ENCODE measurements at places on chromosomes 12 and 14.

DNA sequence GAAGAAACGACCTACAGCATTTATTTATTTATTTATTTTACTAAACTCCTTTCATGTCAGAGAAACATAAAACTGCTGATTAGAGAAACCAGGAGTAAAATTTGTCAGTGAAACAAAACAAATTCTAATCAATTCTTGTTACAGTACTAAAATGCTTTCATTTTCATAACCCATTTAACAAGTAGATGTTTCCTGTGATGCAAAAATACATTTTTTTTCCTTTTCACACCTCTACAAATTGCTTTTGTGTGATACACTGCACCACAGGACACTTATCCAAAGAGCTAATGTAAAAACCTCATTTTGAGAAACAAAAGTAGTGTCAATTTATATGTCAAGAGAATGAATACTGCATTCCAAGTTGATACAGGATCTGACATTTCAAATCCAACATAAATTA, 155.1 kb downstream of the SYT1 start:
- peak; percentile 1 for DNase-seq

- DNase-seq, result no peak
Measured at GRCh38 chr14:39265806-39266524, 32.2 kb downstream of the MIA2 start.

DNA sequence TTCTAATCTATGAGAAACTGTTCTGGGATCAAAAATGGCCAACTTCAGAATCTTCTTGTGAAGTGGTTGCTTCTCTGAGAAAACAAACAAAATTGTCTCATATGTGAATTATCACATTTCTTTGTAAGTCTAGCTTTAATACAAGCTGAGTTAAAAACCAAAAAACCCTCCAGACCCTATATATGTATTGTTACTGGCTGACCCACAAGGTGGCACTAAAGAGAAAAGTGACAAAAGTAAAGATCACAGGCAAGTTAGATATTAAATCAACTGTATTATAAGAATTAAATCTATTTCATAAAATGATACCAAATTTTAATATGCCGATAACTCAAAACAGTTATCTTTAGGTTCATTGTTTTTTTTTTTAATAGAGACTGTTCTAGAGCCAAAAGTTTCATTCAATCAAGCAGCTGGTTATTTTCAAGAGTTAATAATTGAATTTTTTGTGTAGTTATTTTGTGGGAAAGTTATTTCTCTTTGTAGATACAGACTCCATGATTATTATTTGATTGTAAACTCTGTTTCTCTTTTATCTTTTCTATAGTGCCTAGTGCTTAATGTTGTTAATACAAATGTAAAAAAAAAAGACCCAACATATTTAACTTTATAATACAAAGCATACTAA, 7.5 kb upstream of the TRHDE start:
- DNase-seq, result no peak

DNA sequence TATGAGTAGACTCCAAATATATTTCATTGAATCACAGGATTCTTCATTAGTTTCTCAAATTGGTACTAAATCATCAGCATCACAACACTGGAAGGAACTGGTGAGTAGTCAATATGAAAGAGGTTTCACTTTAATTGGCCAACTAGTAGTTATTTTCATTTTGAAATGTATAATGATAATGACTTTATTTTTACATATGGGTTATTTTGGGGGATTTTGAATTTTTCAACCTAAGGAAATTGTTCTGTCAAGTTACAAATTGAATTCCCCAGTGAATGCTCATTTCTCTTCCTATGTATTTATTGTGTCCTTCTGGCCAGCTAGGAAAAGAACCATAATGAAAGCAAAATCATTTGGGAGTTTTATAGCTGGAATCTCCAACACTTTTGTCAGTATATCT, 174.2 kb upstream of the ATP2B1 start:
- no peak for DNase-seq

DNA sequence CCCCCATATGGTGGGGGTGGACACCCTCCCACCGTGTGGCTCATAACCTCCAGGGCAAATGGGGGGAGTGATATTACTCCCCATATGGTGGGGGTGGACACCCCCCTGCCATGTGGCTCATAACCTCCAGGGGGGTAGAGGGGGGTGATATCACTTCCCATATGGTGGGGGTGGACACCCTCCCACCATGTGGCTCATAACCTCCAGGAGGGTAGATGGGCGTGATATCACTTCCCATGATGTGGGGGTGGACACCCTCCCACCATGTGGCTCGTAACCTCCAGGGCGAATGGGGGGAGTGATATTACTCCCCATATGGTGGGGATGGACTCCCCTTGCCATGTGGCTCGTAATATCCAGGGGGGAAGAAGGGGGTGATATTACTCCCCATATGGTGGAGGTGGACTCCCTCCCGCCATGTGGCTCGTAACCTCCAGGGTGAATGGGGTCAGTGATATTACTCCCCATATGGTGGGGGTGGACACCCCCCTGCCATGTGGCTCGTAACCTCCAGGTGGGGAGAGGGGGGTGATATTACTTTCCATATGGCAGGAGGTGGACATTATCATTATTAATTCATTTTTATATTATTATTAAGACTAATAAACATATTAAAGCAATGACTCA, 51.2 kb upstream of the OXA1L start:
- DNase-seq, result no peak

GRCh38 chr14:73238424-73238852, 1.1 kb downstream of the PAPLN start:
- DNase-seq, result no peak

GRCh38 chr12:125124320-125124966, 59.2 kb downstream of the AACS start:
- DNase-seq, result no peak

- DNase-seq, result no peak
Measured at GRCh38 chr12:2288001-2288400, 235.2 kb downstream of the CACNA1C start.

DNA sequence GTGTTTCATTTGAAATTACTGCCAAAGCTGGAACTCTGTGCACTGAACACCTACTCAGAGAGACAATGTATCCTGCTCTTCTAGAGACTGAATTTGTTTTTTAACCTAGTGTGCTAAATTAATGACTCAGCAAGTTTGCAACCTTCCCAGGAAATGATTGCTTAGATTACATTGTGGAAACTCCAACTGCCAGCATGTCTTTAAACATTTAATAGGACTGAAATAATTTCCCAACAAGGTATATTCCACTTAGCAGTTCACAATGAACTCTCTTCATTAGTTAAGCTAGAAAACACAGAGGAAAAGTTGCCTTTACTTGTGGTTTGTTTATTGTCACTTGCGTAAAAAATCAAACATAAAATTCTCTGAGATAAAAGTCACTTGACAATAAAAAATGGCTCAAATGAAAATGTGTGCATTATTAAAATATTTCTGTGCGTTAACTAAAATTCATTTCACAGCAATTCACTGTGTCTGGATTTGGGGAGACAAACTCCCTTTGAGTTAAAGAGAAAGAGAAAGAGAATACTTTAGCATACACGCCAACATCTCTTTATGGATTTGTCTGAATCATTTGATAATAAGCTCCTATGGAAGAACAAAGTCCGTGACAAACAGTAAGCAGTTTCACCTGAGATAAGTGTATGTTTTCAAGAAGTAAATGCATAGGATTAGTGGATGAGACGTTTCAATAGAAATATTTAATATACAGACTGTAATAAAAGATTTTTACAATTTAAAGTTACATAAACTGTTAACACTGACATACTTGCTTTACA, 284.0 kb downstream of the PRKD1 start:
- no peak for DNase-seq

- DNase-seq, result no peak
Measured at GRCh38 chr14:104464907-104465306, 114.7 kb upstream of the C14orf180 start.

DNA sequence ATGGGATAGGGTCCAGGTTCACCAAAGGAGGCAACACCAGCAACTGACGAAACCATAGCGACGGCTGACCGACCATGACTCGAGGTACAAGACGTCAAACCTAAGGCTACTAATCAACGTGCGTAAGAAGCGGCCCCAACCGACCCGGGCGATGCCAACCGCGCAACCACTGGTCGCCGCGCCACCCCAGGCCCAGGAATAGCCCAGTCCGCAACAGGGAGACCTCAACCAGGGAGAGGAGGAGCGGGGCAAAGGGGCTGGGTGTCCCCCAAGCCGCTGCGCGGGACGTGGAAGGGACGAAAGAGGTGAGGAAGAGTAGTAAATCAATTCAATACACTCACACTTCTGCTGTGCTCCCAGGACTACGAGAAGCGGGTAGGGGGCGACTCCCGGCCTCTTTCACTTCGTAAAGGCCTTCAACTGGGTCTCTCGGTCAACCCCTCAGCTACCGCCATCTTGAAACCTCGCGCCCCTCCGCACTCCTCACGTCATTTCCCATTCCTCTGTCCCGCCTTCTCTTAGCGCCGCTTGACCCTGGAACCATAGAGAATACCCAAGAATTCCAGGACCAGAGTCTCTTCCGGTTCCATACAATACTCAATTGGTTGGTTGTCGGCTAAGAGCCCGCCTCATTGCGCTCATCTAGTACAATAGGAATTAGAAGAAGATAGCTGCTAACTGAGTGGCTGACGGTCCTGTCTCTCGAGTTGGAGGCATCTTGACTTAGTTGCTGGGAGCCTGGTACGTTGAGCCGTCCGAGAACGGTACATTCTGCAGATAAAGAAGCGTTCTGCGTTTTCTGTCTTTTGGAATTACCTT, at the start of the genes C12orf60 and WBP11:
Gene C12orf60, plus strand, starts transcription at position 660 of the 819 bp plus-strand sequence. CDS start 19,266 bp downstream, outside the sequence.
Gene WBP11, minus strand, starts transcription at position 468 of the 819 bp plus-strand sequence. CDS start 2,095 bp downstream, outside the sequence.
- DNase-seq, result peak; percentile 81

- no peak for DNase-seq
Measured at GRCh38 chr14:29150659-29151058, 384.1 kb downstream of the FOXG1 start.

DNA sequence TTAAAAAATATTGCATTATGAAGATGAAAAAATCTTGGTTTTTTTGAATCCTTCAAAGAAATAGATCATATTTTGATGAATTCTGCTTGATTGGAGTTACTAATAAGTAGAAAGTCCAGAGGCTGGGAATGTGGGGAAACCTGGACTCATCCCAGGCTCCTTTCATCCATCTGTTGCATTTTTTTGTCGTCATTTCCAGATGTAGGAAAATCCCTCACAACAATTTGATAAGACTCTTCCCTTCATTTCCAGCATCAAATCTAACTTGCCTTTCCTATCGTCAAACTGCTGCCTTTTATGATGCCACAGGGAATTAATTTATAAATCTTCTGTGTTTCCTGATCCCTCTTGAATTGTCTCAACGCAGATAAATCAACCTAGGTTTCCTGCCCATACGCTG, 211.6 kb downstream of the FBXL14 start:
- DNase-seq, result no peak

DNA sequence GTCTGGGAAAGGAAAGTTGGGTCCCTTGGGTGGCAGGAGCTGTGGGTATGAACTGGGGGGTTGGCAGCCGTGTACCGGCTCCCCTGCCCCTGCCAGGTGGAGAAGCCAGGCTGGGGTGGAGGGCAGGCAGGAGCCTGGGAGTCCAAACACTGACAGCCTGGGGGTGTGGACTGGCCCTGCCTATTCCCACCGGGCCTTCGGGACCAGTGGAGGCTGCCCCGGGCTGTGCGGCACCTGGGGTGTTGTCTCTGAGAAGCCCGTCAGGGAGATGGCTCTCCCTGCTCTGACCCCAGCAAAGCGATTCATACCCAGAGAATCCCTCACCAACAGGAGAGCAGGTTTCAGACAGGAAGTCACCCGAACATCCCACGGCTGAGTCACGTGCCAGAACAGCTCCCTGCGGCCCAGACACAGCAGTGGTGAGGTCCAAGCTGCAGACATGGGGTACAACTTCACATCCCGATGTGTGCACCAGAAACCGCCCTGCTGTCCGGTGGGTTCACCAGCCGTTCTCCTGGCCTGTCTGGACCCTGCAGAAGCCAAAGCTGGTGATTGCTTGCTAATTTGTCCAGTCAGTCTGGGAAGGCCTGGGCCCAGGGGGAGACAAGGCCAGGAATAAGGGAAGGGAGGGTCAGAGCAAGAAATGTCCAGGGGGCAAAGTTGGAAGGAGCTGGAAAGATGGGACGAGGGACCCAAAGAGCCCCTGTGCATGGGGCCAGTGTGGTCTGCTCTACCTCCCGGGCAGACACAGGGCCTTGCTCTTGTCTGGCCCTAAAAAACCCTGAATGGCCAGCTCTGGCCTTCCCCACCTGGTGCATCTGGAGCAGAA, 2.1 kb upstream of the GPR132 start:
- DNase-seq, result no peak

GRCh38 chr14:66081594-66082376, 404.4 kb upstream of the CCDC196 start:
- DNase-seq, result no peak

DNA sequence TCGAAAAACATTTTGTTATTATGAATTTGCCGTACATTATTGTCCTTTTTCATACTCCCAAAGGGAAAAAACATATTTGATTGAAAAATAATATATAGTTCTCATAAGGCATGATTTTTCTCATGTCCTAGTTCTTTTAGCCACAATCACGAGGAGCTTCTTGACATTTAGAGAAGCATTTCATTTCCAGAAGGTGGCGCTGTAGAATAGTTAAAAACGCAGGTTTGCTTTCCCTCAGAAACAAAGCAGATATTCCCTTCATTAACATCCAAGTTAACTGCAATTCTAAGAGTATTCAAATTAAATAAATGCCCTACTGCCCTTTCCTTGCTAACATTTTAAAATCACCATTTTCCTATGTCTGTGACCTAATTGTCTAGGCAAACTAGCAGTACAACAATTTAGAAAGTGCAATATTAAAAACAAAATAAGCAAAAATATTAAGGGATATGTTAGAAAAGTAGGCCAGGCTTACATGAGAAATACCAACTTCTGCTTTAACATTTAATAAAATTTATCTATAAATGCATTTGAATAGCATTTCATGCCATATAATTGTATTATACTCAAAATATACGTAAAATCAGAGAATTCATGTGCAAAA, 10.9 kb upstream of the PIK3C2G start:
- DNase-seq, result peak; percentile 1

DNA sequence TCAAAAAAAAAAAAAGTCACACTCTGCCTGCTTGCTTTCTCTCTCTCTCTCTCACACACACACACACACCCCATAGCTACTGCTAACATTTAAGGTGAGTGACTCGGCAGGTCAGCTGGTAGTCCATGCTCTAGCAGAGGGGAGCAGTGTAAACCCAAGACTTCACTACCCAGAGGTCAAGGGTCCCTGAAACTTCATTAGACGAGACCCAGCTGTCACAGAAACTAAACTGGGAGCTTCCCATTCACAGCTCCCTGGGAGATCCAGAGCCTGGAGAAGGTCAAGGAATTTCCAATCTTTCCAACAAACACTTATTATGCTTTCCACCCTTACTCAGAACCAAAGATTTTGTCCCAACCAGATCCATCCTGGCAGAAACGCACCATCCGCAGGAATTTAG, 33.2 kb downstream of the CKAP4 start:
- DNase-seq, result no peak

DNA sequence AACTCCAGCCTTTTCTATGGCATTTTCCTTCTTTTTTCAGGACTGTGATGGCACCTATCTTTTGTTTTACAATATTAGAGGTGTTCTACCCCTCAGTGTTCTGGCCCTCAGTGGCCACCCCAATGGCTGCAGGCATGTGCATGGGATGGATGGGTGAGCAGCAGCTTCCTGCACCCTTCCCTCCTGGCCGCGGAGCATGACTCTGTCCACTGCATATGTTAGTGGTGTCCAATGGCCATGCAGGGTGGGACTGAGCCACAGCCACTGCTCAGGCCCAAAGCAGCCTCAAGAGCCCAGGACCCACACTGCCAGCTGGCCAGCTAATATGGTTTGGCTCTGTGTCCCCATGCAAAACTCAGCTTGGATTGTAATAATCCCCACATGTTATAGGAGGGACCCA, 1032.3 kb upstream of the FBXO33 start:
- DNase-seq, result no peak
